Endothelial cell (in vitro differentiated cells): ENCODE measurements at places on chromosomes 5 and 9. TPM values are rescaled to one million over a fixed set of nuclear protein-coding genes. Genes with fewer than 3 reads are reported as not detected.

Gene GABRA6
- not detected for total RNA-seq

Gene SLC22A4
- total RNA-seq = 0.13 TPM

Gene PURA
- 6.2 TPM for total RNA-seq

Gene ABO
- 1.4 TPM for total RNA-seq

GRCh38 chr9:27712806-27713205 is 139.5 kb upstream of the C9orf72 start:
- no peak for DNase-seq

Gene ABCA1
- 171 TPM for total RNA-seq

GRCh38 chr5:96823900-96824380 is 16.2 kb upstream of the ERAP1 start:
- DNase-seq = no peak

Gene PHYKPL
- 53.1 TPM for total RNA-seq

- no peak for DNase-seq
These were observed 12.1 kb downstream of the BSPRY start for GRCh38 chr9:113361304-113362018.

GRCh38 chr9:76987594-76988200 is 31.8 kb upstream of the FOXB2 start:
- peak; percentile 49 for DNase-seq

Gene RASGEF1C
- total RNA-seq = 0.64 TPM

GRCh38 chr5:172999372-172999973 is 15.9 kb downstream of the ATP6V0E1 start:
- DNase-seq = no peak

GRCh38 chr9:110047955-110048402 is 160.0 kb downstream of the C9orf152 start:
- DNase-seq = peak; percentile 43

Gene IFNA1
- total RNA-seq = not detected

Gene SLC45A2
- total RNA-seq = 0.15 TPM

- DNase-seq = no peak
These were observed 17.6 kb downstream of the DMRT3 start for GRCh38 chr9:994005-994404.

DNA sequence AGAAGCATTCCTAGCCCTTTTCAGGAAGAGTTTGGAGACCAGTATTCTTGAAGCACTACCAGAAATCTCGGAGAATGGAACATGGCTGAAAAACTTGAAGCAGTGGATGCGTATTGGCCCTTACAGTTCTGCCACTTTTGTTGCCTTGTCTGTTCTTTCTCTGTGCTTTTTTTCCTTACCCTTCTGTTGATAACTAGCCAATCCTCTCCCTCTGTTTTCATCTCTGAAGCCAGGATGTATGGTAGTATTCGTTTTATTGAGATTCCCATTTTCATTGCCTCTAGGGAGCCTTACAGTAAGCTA is 564 bp upstream of the CCNH start:
- DNase-seq = no peak
